ENCODE measurements at places on chromosomes 16 and 17. TPM values are rescaled to one million over a fixed set of nuclear protein-coding genes. Genes with fewer than 3 reads are reported as not detected.

Gene TRAP1
- total RNA-seq, result 377 TPM

Gene PYY
- not detected for total RNA-seq

Gene TMEM235
- not detected for total RNA-seq

Gene KCNJ18
- total RNA-seq, result not detected

Gene EFNB3
- total RNA-seq, result not detected

Gene ZNF469
- 1.2 TPM for total RNA-seq

Gene SLC16A13
- 5.2 TPM for total RNA-seq

Gene TNFSF13
- 7.3 TPM for total RNA-seq

Gene SNAI3
- total RNA-seq, result 2.0 TPM

Gene ACSM3
- total RNA-seq, result 11.0 TPM

Gene AATK
- 0.21 TPM for total RNA-seq

Gene PPM1E
- total RNA-seq, result 0.06 TPM

Gene ERBB2
- 3.8 TPM for total RNA-seq

Gene DHX58
- 23.5 TPM for total RNA-seq

Gene SSTR5
- not detected for total RNA-seq

Gene DBF4B
- total RNA-seq, result 24.6 TPM

Gene FAM222B
- 13.9 TPM for total RNA-seq
